ENCODE measurements at places on chromosomes 1 and 21.

DNA sequence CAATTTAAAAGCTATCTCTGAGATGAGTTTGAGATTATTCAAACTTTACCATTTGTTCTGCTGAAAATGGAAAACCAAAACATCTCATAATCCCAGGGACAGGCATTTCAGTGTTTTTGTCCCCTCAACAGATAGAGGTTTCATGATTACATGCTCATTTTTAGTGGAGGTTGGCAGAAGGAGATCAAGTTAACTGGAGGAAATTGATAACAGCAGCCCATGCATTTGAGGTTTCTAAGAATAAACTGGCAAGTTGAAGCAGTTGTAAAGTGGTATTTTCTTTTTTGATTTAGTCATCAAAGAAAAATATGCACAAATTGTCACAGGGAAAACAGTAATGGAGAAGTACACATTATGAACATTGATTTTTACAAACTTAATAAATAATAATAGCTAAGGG is 205.8 kb downstream of the PLA2G4A start:
- DNase-seq = no peak

DNA sequence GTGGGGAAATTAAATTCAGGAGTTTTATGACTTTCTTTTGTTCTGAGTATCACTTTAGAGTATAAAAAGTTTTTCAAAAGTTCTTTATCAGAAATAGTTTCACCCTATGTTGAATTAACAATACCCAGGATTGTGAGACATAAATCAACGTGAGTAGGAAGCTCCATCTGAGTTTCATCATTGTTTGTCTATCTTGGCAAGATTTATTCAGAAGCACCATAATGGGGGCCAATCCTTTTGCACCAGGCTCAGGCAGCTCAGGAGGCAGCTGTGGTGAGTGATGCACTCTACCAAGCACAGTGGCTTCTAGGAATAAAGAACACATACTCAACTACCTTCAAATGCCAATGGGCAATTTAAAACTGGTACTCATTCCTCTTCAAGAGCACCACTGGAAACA is 12.0 kb downstream of the CREG1 start:
- DNase-seq = no peak

DNA sequence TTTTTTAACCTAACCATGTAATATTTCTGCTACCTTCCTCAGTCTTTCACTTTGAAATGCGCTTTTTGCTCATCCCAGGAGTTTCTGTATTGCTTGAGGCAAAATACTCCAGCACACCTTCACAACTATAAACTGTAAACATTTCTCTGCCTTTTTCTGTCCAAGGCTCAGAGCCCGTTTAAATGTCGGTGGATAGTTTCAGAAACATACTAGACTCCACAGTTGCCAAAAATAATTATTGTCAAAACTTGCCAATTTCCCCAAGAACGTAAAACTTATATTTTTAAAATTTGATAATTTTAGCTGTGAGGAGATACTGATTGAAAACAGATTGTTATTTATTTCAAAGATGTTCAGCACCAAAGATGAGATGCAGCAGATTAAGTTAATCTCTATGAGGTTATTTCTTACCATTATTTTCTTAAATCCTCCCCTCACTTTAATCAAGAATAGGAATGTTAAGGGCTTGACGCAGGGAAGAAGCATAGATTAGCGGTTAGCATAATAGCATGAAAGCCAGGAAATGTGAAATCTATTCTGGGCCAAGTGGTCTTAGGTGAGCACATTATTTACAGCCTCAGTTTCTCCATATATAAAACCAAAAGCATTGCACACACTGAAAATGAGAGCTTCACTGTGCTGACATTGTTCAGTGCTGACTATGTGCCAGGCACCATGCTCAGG is 91.5 kb upstream of the ESRRG start:
- no peak for DNase-seq

DNA sequence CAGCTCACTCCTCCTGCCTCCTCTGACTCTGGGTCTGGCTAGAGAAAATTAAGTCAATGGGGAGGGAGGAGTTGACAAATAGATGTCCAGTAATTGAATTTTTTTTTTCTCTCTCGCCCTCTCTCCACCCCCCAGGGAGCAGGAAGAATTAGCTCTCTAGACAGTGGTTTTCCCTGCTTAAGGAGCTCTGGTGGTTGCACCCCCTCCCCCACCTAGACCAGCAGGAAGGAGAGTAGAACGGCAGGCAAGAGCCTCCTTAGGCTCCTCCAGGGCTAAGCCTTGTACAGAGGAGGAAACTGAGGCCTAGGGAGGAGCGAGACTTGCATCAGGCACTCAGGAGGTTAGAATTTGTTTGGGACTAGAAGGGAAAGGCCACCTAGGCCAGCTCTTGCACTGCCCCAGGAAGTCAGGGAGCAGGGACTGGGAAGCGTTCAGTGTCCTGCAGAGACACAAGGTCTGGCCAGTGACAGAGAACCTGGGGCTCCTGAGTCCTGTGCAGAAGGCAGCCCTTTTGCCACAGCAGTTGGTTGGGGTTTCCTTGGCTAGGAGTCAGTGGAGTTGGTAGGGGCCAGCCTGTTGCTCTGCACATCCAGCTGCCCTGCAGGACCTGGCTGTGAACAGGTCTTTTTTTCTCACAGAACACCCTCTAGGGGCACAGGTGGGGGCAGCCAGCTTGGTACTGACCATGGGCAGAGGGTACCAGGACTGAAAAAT is 49.5 kb upstream of the ACOT11 start:
- no peak for DNase-seq

- DNase-seq = no peak
These were observed 467 bp downstream of the THRAP3 start for GRCh38 chr1:36224537-36225282.

DNA sequence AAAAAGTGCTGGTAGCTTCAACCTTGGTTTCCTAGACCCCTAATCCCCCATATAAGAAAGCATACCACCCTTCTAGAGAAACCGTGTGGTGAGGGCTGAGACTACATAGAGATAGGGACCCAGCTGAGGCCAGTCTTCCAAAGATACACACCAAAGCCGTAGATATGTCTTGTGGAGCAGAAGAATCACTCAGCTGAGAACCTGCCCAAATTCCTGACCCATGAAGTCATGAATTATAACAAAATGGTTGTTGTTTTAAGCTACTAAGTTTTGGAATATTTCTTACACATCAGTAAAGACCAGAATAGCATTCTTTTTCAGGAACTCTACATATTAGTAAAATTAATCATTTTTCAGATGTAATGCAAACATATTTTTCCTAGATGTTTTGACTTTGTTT is 3.3 kb upstream of the SNRPE start:
- no peak for DNase-seq

DNA sequence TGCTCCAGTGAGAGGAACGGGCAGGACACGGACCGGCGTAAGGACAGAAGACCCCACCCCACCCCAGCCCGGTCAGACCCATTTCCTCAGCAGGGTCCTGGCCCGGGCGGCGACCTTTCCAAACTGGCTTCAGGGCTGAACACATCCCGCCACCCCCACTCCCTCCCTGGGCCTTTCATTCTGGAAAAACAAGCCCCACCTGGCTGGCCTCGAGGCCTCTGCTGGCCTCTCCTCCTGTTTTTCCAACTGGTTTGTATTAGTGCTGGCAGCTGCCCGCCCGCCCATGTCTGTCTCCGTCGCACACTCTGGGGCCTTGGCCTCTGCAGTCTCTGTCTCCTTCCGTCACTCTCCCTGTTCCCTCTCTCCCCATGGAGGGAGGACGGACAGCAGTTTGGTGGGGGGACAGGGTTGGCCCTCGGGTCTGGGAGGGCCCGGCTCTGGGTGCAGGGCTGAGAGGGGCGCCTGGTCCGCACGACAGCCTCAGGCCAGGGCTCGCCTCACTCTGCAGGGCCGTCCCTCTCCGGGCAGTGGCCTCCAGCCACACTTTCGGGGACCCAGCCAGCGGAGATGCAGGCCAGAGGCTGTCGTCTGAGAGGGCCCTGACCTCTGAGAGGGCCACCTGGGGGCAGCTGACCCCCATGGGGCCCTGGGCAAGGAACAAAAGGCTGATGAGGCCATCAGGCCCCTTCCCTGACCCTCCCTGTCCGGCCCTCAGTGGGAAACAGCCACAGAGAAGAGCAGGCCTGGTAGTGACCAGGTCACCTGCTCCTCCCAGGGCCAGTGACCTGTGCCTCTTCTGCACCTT is 1.5 kb upstream of the MXRA8 start:
- DNase-seq = no peak

GRCh38 chr1:9068981-9069325 is 482 bp downstream of the SLC2A5 start:
- DNase-seq = no peak

GRCh38 chr1:59686170-59686569 is 128.6 kb upstream of the HOOK1 start:
- DNase-seq = no peak

DNA sequence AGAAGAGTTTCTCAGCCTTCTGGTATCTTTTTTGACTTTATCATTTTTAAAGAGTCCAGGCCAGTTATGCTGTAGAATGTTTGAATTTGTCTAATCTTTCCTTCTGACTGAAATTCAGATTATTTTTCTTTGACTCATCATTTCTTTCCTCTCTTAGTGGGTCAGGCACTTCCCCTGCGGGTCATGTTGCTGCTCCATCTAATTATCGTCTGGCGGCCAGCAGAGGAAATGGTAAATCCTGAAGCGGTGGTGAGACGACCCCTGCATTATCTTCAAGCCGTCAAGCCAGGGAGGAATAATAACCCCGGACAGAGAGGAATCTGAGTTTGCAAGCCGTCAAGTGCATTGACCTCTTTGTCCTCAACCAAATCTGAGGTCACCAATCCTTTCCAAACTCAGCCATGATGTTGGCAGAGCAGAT is 102.1 kb downstream of the ADSS2 start:
- no peak for DNase-seq

- DNase-seq = no peak
These were observed 15.4 kb downstream of the ZNHIT6 start for GRCh38 chr1:85692730-85693314.

DNA sequence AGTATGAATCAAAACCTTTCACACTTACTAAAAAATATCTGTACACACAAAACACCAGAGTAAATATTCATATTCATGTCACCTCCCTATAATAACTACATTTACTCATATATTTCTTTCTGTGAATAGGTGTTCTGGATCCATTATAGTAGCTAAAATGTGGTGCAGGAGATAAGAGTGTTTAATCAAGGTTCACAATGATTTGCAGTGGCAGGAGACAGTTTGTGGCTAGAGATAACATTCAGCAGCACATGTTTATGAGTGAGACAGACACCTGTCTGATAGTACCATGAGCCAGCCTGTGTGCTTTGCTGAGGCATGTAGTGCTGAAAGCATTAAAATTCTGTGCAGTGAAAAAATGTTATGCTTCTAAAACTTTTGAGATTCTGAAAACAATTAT is 410.3 kb downstream of the SRGAP2C start:
- DNase-seq = no peak

- DNase-seq = no peak
These were observed 78.4 kb upstream of the ZBTB40 start for GRCh38 chr1:22373252-22373651.

DNA sequence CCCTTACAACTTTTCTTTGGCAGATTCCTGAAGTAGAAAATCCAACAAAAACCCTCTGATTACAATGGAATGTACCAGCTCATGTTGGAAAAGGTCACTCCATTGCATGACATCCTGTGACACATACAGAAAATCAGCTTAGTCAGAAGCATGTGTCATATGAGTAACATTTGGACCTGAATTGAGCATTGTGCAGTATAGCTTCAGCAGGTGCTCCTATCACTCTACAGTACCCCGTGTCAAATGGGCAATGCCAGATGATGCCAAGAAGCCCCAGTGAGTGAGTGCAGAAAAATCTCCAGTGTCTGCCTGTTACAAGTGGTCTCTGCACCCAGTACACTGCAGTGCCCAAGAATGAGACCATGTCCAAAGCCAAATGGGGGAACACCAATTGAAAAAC is 129.7 kb upstream of the RUNX1 start:
- no peak for DNase-seq

GRCh38 chr1:65260851-65261473 is 48.4 kb upstream of the DNAJC6 start:
- DNase-seq = peak; percentile 5

DNA sequence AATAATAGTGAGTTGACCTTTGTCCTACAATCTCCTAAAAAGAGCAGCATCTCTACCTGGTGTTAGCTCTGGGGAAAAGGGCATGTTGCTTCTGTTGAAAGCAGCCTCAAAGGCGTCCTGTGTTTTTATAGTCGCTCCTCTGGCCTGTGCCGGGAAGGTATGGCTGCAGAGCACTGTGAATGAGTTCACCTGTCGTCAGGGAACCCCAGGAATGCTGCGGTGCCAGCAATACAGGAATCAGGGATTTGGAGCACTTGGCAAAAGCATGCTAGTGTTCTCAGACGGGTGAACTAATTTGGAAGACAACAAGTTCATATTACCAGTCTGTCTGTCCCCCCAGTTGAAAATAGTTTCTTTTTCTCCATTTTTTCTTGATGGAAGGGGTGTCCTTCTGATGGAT is 60.3 kb upstream of the PGD start:
- no peak for DNase-seq

DNA sequence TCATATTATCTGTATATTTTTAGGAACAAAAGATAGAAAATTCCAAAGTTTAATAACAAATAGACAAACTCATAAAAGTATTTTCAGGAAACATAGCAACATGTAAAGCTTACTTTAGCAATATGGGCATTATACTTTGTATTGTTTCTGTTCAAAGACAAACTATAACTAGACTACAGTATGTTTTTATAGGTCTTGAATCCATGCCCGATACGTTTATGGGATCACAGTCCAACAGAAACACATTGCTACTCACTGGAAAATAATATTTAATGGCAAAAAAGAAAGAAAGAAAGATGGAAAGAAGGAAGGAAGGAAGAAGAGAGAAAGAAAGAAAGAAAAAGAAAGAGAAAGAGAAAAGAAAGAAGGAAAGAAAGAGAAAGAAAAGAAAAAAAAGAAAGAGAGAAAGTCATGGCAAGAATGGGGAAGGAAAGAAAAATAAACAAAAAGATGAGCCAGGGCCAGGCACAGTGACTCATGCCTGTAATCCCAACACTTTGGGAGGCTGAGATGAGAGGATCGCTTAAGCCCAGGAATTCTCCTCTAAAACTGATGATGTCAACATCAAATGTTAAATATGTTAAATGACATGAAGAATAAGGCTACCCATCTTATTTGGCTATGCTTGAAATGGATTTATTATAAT is 32.7 kb downstream of the TM2D1 start:
- no peak for DNase-seq

GRCh38 chr1:170704256-170704655 is 40.3 kb downstream of the PRRX1 start:
- DNase-seq = no peak

- DNase-seq = no peak
These were observed 67.9 kb upstream of the ZNF326 start for GRCh38 chr1:89927049-89927448.

- DNase-seq = no peak
These were observed 203.8 kb upstream of the DUSP10 start for GRCh38 chr1:221945669-221946068.

- no peak for DNase-seq
These were observed 100.9 kb downstream of the ARHGEF10L start for GRCh38 chr1:17640393-17640792.

DNA sequence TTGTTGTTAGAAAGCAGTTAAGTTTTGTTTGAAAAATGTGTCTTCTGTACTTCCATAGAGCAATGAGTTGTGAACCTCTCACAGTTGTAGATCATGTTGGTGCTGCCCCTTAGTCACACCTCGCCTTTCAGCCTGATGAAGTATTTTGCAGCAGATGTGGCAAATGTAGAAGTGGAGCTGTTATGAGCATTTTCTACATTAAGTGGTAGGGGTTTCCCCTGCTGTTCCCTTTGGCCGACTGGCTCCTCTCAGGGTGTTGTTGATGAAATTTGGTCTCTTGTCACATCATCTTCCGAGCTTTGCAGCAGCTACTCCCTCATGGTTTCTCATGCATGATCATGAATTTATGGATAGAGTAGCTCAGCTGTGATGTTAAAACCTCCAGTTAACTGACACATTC is 33.6 kb upstream of the DENND1B start:
- no peak for DNase-seq

GRCh38 chr1:226912587-226913176 is 27.4 kb upstream of the COQ8A start:
- DNase-seq = no peak

Data from nucleus accumbens (tissue), 56 donors.